ENCODE measurements at places on chromosomes 4 and X. TPM values are rescaled to one million over a fixed set of nuclear protein-coding genes. Genes with fewer than 3 reads are reported as not detected.

DNA sequence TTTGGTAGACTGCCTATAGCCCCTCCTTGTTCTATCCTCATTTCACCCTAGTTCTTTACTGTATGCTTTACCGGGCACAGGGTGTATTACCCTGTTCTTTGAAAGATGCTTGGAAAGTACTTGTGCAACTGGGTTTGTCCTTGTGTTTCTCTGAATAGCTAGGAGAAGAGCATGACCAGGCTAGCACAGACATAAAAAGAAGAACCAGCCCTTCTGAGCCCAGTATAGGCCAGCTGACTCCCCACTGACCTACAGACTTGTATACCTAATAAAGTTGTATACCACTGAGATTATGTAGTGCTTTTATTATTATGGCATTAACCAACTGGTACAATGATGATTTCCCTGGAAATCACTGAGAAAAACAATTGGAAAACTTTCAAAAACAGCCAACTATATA is 15.0 kb downstream of the CFI start:
- no peaks in the 10 kb centered on the region for H3K4me1 ChIP-seq
- H3K36me3 ChIP-seq = no peaks in the 10 kb centered on the region
- peaks cover 7% of the 10 kb centered on the region for H3K27me3 ChIP-seq
- no peak for DNase-seq
- no peak overlapping the region for H3K27ac ChIP-seq

The SSX4 gene
- total RNA-seq = not detected

The SGMS2 gene
- 1.8 TPM for total RNA-seq

DNA sequence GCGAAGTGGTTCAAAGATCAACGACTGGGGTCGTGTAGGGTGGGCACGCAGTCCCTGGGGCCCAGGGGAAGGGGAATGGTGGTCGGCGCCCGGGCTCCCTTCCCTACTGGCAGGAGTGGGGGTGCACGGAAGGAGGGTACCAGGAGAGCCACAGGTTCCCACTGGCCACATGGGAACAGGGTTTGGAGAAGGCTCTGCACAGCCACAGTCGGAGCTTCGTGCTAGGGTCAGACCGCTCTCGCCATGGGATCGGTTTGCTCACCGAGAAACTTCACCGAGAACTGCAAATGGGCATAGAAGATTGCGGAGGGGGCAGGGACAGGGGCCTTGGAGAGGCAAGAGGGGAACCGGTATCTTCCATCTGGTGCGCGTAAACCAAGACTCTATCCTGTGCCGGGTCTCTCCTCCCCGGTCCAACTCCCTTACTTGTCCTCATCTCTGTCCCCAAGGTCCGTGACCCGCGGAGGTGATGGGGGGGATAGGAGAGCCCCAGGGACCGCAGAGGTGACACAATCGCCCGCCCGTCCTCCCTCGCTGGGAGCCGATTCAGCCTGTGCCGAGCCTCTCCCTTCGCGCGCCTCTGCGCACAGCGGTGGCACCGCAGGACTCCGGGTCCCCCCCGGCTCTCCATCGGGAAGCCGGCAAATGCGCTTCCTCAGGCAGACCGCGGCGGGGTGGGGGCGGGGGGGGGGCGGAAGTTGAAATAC is 1.0 kb downstream of the SCD5 start:
- peak overlapping the region; percentile 64 for H3K4me3 ChIP-seq
- peaks cover 17% of the 10 kb centered on the region for H3K4me1 ChIP-seq
- no peaks in the 10 kb centered on the region for H3K36me3 ChIP-seq
- peaks cover 42% of the 10 kb centered on the region for H3K27me3 ChIP-seq

The DHX15 gene
- 201 TPM for total RNA-seq

DNA sequence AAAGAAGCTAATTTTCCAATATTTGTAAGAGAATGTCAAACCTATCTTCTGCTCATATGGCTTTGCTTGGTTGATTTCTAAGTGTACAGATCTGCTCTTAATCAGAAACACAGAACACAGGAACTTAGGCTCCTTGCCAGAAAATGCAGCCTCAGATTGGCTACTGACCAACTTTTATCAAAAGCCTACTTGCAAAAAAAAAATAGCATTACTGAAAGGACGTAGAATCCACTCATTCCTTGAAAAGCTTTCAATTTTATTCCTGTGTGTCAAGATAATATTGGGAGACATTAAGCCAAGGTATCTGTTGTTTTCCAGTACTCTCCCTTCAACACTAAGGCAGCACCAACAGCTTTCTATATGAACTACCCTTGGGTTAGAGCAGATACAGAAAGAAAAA is 127.6 kb upstream of the INTU start:
- no peaks in the 10 kb centered on the region for H3K4me1 ChIP-seq
- no peak overlapping the region for H3K4me3 ChIP-seq
- no peak overlapping the region for H3K27ac ChIP-seq
- DNase-seq = no peak

DNA sequence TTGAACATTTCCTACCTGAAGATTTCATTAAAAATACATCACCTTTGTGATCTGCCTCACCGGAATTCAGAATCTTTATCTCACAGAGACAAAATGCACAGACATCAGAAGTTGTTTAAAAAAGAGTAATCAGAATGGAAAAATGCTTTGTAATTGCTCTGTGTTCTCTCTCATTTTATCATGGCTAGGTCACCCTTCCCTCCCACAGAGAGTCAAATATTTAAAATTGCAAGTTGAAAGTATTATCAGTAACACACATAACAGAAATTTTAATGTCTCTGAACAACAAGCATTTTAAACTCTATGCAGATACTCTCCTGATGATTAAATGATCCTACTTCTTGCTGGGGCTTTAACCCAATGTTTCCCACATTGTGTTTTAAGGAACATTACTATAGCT is 362.0 kb downstream of the CBLL2 start:
- no peaks in the 10 kb centered on the region for H3K27me3 ChIP-seq
- H3K4me3 ChIP-seq = no peak overlapping the region
- H3K27ac ChIP-seq = no peak overlapping the region
- H3K4me1 ChIP-seq = no peaks in the 10 kb centered on the region
- H3K36me3 ChIP-seq = no peaks in the 10 kb centered on the region

GRCh38 chr4:39348371-39349315 is 17.5 kb downstream of the RFC1 start:
- peak overlapping the region; percentile 56 for H3K27ac ChIP-seq
- peaks cover 48% of the 10 kb centered on the region for H3K36me3 ChIP-seq
- no peaks in the 10 kb centered on the region for H3K27me3 ChIP-seq

DNA sequence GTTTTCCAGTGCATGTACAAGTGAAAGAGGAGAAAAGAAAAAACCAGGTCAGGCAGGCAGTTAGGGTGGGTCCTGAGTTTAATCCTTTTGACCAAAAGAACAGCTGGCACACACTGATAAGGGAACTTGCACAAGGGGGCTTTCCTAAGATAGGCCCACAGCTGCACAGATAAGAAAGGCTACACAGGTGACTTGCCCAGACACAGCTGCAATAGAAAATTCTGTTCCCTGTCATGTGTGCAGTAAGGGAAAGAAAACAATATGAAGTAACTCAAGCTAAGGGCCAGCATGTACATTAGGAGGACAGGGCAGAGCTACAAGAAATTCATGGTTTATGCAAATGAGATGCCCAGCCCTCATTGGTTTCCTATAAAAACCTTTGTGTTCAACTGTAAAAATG is 32.9 kb downstream of the LUZP4 start:
- no peak overlapping the region for H3K27ac ChIP-seq
- H3K27me3 ChIP-seq = no peaks in the 10 kb centered on the region
- no peaks in the 10 kb centered on the region for H3K36me3 ChIP-seq
